Posterior cingulate gyrus (tissue), 11 donors: ENCODE measurements at places on chromosomes 12 and 14.
A peak's percentile ranks its signal among the peaks of the same experiment; 100 is the strongest.

DNA sequence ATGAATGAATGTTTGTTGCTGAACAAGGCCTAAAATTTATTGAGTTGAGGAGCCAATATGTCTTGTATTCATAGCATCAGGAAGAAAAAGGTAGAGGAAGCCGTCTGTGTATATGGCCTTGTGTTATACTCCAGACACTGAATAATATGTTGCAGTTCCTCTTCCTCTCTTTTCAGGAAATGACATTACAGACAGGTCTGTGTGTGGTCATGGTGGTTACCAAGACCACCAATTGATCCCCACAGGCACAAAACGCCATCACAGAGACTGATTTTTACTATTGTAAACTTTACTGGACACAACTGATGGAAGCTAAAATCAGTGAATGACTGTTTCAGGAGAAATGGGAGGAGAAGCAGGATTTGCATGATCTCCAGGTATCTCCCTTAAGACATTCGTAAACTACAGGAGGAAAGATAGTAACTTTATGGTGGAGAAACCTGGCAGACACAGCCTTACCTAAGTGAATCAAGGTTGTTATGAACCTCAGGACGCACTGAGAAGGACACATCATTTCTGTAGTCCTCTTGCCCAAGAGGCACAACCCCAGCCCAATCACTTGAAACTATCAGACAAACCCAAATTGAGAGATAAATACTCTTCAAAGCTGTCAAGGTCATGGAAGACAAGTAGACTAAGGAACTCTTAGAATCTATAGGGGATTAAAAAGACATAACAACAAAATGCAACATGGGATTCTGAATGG, 334.1 kb upstream of the RGS6 start:
- no peak for DNase-seq

GRCh38 chr12:132600048-132601032, 10.0 kb downstream of the LRCOL1 start:
- no peak for DNase-seq

- DNase-seq = no peak
These were observed 85.1 kb downstream of the BORCS5 start for GRCh38 chr12:12441843-12442461.

DNA sequence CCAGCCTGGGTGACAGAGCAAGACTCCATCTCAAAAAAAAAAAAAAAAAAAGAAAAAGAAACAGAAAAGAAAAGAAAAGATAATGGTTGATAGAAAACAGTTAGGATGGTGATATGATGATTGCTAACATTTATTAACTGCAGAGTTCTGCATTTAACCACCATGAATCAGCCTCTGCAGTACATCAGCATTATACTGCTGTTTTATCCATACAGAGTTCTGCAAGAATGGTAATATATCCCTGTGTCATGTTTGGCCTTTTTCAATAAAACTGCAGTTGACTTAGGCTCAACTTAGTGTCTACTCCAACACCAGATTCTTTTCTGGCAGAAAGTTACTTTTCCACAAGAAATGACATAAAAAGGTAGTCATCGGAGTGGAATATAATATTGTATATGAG, 62.6 kb downstream of the DUSP6 start:
- no peak for DNase-seq

- DNase-seq = no peak
These were observed 105.0 kb upstream of the METAP2 start for GRCh38 chr12:95368931-95369330.

GRCh38 chr14:37550511-37550910, 44.5 kb downstream of the FOXA1 start:
- DNase-seq = no peak

DNA sequence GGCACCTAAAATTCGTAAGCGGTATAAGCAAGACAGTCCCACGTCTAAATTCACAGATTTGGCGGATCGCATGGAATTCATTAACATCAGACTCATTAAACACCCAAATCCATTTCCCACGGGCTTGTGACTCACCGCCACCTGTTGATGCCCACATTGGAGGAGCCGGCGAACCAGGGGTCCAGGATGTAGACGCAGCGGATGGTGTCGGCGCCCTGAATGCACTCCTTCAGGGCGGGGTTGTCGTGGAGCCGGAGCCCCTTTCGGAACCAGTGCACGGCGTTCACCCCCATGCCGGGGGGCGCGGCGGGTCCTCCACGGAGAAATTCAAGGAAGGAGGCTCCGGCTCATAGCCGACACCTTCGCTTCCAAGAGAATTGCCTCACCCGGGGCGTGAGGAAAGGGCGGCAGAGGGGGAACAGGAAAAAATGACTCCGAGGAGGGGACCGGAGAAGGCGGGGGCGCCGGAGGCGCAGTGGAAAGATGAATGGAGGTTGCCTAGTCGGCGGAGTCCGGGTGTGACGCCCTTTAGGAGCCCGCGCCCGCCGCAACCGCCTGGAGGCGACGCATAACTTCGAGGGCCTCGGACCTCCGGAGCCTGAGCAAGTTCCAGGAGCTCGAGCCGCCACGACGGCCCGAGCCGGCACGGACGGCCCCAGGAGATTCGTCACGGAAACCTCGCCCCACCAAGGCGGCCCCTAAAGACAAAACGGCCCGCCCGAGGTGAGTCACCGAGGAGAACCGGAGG, 506 bp downstream of the CRY1 start:
- peak; percentile 79 for DNase-seq

- DNase-seq = no peak
These were observed 28.0 kb downstream of the NOS1 start for GRCh38 chr12:117333331-117333881.

- peak; percentile 12 for DNase-seq
These were observed 745 bp upstream of the ADCY4 start for GRCh38 chr14:24335461-24336171.

DNA sequence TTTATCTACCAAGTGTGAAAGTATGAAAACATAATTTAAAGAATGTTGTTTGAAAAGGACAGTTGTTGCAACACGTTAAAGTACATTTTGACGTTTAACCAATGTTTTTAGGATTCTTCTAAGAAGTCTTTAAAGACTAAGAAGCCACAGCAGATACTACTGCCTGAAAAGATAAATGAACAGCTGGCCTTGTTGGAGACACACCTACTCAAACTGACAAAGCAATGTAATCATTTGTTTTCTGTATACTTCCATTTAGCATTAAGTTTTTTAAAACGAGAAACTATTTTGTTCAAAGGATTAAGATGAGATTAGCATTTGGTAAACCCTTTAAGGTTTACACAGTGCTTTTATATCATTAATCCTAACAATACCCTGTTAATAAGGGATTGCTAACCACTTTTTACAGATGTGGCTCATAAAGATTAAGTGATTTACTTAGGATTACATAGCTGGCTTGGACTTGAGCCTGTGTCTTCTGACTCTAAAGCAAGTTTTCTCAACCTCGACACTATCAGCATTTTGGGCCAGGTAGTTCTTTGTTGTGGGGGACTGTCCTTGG, 134.4 kb downstream of the CFAP54 start:
- no peak for DNase-seq

GRCh38 chr12:131855521-131856142, 27.4 kb downstream of the MMP17 start:
- no peak for DNase-seq

DNA sequence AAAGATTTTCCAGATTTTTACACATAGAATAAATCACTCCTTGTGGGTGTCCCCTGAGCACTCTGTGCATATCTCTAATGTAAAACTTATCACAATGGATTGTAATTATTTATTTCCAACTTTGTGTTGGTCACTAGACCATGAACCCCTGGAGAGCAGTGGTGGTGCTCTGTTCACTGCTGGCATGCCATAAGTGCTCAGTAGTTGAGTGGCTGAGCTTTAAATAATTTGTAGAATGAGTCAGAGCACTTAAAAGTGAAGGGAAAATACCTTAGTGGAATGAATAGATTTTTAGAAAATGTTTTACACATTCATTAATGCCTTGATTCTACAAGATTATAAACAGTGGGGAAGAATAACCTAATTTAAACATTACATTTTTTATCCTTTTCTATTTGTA, 6.3 kb downstream of the MGAT4C start:
- no peak for DNase-seq

GRCh38 chr12:58415716-58416115, 474.3 kb downstream of the ATP23 start:
- DNase-seq = no peak

DNA sequence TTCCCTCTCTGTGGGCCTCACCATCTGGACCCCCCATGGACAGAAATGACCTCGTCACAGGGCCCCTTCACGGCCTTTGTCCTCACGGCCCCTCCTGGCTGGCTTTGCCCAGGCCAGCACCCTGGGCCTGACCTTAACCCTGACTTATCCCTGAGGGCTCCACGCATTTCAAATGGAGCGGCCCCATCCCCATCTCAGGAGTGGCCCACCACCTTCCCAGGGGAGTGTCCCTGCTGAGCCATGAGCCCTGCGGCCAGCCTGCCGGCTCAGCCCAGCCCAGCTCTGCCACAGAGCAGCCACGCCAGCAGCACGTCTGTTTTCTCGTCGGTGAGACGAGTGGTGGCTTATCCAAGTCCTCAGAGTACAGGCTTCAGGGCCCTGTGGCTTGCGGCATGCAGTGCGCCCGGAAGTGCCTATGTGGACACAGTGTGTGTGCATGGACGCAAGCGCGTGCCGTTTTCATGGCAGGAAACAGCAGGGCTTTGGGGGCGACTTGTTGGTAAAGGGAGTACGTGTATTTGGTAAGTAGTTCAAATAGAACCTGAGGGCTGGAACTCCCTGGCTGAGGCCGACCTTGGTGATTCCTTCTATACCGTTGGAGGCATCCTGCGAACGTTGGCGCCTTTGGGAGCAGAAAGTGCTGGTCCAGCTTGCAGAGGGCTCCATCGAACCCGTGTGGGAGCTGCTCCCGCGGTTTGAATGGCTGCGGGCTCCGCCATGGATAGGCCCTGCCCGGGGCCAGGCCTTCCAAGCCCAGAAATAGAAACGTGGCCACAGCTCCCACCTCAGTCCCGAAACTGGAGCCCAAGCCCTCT, 52.1 kb downstream of the LRCOL1 start:
- DNase-seq = no peak

- DNase-seq = no peak
These were observed 77.8 kb upstream of the CPNE8 start for GRCh38 chr12:38983117-38983571.

DNA sequence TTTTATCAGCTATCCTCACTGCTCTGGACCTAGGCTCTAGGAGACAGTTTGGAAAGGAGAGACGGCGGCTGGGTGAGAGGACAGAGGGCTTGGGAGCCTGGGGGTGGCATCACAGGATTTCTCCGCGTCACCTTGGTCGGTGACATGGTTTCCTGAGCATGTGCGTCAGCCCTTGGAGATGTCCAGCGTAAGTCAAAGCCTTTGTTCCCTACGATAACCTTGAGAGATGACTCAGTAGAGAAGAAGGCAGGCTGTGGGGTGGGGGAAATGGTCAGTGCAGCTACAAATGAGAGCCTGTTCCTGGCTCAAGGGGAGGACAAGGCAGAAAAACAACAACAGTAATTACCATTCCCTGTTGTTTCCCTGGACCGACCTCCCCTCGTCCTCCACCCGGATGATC, 90.2 kb upstream of the TBX3 start:
- DNase-seq = no peak

GRCh38 chr14:64637735-64638473, 66.3 kb upstream of the PLEKHG3 start:
- DNase-seq = no peak

DNA sequence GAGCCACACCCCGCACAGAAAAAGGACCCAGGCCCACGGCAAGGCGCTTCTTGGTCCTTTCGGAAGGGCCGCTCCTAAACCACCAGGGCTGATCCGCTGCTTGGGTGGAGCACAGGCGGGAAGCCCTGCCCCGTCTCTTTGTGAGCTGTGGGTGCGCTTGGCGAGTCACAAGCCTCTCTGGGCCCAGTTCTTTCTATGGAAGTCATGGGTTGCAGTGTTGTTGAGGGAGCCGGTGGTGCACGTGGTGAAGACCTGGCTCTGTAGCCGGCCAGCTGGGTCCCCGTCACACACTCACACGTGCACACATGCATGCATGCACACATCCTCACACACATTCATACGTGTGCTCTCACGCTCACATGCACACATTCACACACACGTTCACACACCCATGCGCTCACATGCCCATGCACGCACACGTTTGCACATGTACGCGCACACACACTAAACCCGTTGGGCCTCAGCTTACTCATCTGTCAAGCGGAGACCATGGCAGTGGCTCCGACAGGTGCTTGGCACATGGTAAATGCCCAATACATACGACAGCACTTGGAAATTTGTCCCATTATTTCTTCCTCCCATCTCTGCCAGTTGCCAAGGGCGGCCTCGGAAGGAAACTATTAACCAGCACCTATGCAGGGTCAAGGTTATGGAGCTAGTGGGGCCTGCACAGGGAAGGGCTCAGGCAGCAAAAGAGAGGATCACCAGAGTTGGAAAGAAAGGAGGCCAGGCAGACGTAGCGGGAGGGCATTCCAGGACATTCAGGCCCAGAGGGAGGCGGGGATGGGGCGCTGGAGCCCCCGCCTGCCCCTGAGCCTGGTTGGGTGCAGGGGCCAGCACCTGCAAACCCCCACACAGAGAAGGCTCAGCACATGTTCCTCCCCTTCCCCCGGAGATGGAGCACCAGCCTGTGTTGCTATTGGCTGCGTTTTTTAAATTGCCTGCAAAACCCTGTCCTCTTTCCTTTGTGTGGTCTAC, 96.9 kb downstream of the SETD3 start:
- DNase-seq = no peak

- no peak for DNase-seq
These were observed 99.9 kb upstream of the MAP1LC3B2 start for GRCh38 chr12:116459011-116459875.

DNA sequence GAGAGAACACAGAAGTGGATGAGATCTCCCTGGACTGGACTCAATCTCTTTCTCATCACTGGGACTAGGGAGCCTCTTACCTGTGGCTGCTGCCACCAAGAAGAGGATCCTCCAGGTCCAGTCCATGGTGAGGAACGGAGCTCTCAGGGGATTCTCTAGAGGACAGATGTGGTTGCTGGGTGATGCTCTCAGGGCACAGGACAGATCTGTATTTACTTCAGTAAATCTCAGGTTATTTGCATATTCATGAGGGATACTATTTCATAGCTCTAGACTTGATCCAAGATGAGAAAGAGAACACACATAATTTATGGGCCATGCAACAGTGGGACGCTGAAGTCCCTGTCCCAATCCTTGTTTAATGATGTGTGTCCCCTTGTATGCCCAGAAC, 460.5 kb downstream of the TMEM121 start:
- no peak for DNase-seq

DNA sequence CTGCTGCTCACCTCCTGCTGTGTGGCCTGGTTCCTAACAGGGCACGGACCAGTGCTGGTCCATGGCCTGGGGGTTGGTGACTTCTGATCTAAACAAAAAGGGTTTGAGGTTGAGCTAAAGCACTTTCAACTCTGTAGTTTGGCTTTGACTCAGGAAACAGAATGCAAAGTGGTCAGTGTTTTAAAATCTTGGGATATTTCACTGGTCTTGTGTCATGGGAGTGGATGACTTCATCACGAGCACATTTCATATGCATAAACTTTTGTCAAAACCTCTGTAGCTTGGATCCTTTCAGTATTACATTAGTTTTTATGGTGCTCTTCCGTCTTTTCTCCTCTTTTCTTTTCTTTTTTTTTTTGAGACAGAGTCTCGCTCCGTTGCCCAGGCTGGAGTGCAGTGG, 25.6 kb downstream of the FAM161B start:
- no peak for DNase-seq

GRCh38 chr12:46562625-46563225, 190.2 kb upstream of the SLC38A2 start:
- DNase-seq = no peak
